G401 (cell line): ENCODE measurements at places on chromosomes 7 and 10.

DNA sequence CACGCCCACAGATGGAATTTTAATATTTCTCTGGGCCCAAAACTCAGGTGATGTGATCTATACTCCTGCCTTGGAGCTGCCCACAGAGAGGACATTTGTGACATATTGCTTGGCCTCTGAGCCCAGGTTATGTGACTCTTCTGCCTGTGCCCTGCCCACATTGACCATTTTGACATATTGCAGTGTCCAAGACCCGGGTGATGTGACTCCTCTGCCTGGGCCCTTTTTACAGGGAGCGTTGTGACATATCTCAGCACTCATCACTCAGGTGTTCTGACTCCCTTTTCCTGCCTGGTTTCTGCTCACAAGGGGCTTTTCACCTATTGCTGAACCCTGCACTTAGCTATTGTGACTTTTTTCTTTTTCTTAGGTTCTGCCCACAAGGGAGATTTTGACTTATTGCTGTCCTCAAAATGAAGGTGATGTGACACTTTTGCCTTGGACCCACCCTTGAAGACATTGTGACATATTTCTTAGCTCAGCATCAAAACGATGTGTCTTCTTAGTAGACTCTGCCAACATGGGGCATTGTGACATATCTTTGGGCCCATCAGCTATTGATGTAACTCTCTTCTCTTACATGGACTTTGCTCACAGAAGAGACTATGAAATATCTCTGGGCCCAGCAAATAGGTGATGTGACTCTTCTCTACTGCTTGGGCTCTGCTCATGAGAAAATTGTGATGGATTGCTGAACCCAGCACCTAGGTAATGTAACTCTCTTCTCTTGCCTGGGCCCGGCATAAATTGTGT lies 11.0 kb upstream of the ZNF107 start:
- DNase-seq, result no peak

DNA sequence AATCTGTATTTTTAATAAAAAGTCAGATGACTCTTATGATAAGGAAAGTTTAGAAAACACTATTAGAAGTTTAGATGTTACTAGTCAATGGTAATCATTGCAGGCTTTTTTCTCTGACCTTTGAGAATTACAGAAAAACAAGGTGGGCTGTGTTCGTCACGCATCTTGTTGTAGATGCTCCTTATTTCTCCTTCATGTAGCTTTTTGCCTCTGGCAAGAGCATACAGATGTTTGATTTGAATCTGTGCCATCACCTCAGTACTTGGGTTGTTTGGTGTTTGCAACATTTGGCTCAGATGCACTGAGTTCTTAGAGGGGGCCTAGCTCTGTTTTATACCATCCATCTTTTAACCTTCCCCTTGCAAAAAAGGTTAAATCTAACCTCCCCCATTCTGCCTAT lies 11.5 kb downstream of the TAS2R16 start:
- no peak for DNase-seq

DNA sequence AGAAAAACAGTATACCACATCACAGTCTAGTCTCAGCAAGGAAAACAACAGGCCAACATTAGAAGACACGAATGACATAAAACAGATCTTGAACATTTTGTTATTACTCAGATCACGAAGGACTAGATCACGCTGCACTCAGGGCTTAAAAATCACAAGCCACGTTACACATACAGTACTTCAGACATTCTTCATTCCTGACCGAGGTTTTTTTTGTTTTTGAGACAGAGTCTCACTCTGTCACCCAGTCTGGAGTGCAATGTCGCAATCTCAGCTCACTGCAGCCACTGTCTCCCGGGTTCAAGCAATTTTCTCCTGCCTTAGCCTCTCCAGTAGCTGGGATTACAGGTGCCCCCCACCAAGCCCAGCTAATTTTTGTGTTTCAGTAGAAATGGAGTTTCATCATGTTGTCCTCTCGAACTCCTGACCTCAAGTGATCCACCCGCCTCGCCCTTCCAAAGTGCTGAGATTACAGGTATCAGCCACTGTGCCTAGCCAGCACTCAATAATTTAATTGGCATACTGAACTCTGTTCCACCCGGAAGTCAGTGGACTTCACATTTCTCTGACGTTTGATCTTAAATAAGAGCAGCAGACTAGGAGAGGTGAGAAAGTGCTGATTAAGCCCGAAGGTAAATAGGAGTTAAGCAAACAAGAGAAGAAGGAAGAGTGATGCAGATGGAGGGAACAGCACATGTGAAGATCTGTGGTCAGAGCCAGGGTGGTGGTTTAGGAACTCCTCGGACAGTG lies 3.5 kb downstream of the AIMP2 start:
- no peak for DNase-seq

DNA sequence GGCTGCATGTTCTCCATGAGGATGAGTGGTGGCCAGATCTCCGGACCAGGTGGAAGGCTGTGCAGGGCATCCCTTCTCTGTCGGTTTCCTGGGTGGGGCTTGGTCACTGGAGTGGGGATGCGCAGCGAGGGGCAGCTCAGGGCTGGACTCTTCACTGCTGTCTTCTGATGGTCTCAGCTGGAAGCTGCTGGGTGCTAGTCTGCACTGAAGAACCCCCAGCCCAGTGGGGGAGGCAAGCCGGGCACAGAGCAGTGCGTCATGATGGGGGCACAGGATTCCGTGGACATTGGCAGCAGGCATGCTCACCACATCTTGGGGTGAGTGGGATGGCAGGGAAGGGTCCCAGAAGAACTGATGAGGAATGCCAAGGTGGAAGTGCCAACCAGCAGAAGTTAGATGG lies 39.8 kb downstream of the EEPD1 start:
- DNase-seq, result no peak

- DNase-seq, result no peak
These were observed 115.6 kb upstream of the PHYHIPL start for GRCh38 chr10:59060852-59061251.
